Muscle of leg (tissue), 16 donors: ENCODE measurements at places on chromosomes 2 and 18.

- DNase-seq: no peak
Measured at GRCh38 chr18:51300912-51301311, 103.4 kb upstream of the MEX3C start.

DNA sequence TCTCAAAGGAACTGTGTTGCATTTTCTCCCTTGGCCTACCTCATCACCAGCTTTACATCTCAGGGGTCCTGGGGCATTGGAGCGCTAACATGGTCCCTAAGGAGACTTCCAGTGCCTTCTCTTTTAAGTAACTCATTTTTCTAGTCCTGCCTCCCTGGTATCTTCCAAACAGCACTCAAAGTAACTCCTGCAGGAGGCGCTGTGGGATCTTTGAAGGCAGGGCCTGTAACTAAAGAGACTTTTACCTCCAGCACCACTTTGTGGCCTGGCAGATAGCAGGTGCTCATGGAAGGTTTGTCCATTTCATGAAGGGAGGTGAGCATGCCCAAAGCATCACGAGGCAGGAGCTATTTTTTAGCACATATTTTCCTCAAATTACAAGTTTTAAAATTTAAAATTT lies 411.0 kb upstream of the GYPC start:
- peak; percentile 41 for DNase-seq

DNA sequence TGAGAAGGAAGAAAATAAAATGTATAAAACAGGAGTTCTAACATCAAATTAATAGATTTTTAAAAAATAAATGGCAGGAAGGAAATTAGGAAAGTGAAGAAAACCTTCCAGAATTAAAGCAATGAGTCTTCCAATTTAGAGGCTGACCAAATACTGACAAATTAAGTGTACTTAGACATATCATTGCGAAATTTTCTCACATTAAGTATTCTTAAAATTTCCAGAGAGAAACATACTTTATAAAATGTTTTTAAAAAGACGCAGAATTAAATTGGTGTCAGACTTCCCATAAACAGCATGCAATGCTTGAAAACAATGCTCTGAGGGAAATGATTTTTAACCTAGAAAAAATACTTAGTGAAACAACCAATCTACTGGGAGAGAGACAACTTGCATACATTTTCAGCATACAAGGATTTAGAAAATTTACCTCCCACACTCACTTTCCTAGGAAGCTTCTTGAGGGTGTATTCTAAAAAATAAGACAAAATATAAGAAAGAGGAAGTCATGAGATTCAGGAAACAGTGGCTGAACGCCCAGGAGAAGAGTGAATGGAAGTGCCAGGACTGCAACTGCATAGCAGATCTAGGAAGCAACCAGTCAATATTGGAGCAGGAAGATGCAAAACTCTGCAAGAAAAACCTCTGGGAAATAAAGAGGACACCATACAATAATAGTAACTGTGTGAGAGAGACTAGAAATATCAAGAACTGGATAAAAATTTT lies 339.9 kb downstream of the ADCYAP1 start:
- DNase-seq: peak; percentile 13

GRCh38 chr18:7684966-7685365 lies 117.8 kb downstream of the PTPRM start:
- DNase-seq: no peak

DNA sequence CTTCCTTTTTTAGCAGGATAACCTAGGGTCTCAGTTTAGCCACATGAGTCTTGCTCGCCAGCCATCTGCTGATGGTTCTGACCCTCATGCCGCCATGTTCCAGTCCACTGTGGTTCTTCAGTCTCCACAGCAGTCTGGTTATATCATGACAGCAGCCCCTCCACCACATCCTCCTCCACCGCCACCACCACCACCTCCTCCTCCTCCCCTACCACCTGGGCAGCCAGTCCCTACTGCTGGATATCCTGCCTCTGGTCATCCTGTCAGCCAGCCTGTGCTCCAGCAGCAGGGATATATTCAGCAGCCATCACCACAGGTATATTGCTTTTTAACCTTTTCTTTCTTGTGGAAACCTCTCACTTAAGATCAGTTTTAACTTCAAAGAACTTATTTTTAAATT lies 89.9 kb upstream of the UBXN4 start:
- no peak for DNase-seq

DNA sequence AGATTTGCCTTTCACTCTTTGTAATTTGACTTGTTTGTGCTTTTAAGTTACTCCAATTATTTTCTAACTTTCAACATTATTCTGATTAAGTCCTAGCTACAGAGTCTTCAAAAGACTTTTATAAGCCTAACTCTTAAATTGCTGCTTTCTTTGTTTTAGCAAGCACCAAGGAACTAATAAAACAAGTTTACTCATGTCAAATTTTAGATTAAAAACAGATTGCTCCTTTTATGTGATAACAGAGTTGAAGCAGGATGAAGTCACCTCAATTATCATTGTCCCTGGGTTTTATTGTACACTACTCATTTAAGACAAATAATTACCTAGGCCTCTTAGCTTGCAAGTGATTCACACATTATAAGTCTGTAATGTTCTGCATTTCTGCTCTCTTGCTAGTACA lies 678.4 kb downstream of the ERBB4 start:
- no peak for DNase-seq

- no peak for DNase-seq
Measured at GRCh38 chr2:204219196-204219595, 282.6 kb downstream of the ICOS start.

DNA sequence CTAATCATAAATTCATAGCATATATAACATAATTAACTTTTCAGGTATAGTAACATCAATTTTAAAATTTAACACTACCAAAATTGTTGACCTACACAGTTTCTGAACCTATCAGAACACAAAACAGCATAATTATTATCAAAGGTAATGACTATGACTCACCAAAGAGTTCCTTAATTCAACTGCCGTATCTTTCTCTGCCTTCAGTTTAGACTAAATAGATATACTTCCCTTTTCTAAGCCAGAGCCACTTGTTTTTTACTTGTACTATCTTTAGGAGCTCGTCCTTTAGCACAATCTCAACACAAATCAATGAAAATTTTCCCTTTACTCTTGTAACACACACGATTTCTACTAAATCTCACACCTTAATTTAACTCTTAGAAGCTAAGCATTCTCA lies 54.4 kb downstream of the CCDC88A start:
- DNase-seq: no peak

DNA sequence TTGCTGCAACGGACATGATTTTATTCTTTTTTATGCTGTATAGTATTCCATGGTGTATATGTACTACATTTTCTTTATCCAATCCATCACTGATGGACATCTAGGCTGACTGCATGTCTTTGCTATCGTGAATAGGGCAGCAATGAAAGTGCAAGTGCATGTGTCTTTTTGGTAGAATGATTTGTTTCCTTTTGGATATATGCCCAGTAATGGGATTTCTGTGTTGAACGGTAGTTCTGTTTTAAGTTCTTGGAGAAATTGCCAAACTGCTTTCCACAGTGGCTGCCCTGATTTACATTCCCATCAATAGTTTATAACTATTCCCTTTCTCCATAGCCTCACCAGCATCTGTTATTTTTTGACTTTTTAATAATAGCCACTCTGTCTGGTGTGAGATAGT lies 99.7 kb upstream of the CRIM1 start:
- DNase-seq: no peak

GRCh38 chr2:232362174-232362900 lies 16.2 kb upstream of the ALPP start:
- DNase-seq: no peak

DNA sequence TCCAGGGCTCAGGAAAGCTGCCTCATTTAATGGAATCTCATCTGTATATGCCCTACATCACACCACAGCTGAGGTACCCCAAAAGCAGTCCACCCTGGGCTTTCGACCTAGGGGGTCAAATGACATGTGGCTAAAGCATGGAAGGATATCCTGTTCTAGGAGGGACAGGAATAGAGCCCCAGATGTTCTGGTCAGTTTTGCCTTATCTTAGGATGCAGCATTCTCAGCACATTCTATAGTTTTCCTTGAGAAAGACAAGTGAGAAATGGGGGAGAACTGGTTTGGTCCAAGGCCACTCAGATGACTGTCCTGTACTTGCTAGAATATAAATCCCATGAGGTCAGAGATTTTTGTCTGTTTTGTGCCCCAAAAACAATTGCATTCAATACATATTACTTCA lies 688.0 kb upstream of the ZEB2 start:
- no peak for DNase-seq

- no peak for DNase-seq
Measured at GRCh38 chr18:9941103-9941502, 27.3 kb downstream of the VAPA start.

- DNase-seq: no peak
Measured at GRCh38 chr2:145861940-145862339, 1342.0 kb upstream of the ZEB2 start.
